ENCODE measurements at places on chromosomes 12 and 14.

DNA sequence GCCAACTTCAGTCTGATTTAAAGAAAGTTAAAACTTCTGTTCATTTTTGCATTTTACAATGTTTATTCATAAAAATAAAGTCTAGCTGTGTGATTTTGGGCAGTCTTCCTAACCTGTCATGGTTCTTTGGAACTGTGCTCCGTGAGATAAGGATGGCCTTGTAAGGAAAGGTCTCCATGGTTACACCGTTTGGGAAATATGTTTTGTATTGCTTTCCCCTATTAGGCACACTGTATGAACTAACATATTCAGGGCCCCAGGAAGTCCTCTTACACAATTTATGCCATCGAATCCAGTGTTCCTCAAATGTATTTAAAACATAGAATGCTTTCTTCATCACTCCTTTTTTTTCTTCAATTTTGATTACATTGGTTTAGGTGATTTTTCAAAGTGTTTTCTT lies 54.5 kb downstream of the APAF1 start:
- peak; percentile 89 for DNase-seq

DNA sequence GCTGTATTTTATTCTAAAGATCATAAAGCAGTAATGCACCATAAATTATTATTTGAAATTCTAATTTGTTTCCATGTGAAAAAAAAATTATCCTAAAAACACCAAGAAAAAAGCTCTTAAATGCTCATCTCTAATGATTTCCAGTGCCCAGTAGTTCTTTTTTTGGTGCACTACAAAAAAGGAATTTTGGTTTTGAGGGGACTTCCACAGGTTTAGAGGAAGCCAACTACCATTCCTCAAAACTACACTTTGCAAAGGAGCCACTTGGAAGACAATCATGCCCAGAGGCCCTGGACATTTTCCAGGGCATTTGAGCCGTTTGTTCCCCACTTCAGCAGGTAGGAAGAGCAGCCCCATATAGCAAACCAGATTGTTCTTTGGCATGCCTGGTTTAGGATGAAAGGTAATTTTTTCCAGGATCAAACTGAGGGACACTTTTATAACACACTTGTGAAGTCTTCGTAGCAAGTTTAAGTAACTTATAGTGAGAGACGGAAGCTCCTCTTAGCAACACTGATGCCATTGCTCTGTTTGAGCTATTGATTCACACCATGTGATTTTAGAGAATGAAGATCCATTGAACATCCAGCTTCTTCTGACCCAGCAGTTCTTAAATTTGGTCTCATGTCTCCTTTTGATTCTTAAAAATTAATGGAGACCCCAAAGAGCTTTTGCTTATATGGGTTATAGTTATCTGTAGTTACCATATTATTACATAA lies 187.9 kb downstream of the ETV6 start:
- DNase-seq: peak; percentile 52

- DNase-seq: no peak
Observed at GRCh38 chr12:106801167-106801708, 26.8 kb downstream of the RIC8B start.

GRCh38 chr12:50302686-50303085 lies 19.4 kb upstream of the LIMA1 start:
- no peak for DNase-seq

DNA sequence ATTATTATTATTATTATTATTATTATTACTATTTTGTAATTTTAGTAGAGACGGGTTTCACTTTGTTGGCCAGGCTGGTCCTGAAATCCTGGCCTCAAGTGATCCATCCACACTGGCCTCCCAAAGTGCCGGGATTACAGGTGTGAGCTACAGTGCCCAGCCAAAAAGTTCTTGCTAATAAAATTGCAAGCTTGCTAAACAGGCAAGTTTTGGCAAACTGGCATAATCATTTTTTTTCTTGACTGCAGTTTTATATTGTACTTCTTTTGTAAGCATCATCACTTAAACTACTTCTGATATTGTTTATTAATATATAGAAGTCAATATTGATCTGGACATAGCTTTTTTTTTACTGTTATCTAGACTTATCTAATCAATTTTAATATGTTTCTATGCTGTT lies 536.4 kb downstream of the LRFN5 start:
- no peak for DNase-seq

- no peak for DNase-seq
Observed at GRCh38 chr14:96752125-96752524, 45.1 kb upstream of the VRK1 start.

DNA sequence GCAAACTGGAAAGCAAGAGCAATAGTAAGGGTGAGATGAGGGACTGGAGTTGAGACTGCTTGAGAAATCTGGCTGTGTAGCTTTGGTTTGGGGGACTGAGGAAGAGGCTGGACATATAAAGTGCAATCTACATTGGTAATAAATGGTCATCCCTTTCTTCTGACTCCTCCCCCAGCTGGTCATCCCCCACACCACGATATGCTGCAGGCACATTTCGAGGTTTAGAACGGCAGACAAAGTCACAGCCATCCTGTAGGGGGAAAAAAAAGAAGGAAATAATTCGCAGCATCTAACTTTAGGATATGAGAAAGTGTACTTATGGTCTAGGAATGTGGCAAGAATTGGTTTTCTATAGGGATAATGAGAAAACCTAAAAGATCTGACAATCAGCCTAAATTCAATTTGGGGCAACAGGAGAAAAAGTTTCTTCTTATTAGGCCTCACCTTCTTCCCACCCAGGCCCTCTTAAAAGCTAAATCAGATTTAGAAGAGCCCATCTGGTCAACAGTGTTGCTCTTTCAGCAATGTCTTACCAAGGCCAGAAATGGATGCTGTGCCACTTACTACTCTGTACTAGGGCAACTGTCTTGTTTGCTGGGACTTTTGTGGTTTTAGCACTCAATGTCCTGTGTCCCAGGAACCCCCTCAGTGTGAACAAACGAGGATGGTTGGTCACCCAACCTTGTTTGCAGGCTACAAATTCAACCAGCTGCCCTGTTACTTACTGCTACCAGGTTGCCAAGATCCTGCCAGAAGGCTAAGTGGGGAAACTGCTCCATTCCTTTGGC lies 7.6 kb downstream of the M6PR start:
- DNase-seq: no peak

DNA sequence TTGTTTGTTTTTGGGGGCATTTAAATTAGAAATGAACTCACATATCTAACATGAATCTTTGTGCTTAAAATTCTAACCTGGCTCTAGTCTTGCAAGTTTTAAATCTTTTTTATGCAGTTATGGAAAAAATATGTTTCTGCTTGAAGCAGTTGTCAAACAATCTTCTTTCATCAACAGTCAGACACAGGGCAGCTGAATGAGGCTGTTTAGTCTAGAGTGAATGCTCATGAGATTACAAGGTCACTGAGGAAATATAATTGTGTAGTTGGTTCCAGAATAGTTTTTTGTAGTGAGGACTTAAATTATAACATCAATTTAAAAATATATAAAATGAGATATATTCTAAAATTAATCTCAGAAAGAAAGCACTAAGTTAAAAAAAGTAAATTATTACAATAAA lies 76.5 kb downstream of the TRMT5 start:
- no peak for DNase-seq

- DNase-seq: no peak
Observed at GRCh38 chr12:89539426-89540223, 13.8 kb upstream of the POC1B start.

DNA sequence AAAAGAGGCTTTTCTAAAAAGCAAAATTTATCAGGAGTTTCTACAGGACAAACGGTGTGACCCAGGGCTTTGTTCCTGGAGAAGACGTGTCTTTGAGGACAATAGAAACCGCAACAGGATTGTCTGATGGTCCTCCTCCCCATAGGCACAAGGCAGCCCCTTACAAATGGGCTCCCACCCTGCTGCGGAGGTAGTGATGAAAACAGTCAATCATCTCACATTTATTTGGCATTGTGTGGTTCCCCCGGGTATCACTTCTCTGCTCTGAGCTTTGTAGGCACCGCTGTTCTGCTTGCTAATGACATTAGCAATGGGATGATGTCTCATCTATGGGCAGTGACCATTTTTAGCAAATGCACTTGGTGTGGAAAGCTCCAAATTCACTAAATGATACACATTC lies 155.5 kb upstream of the TMPO start:
- DNase-seq: no peak

DNA sequence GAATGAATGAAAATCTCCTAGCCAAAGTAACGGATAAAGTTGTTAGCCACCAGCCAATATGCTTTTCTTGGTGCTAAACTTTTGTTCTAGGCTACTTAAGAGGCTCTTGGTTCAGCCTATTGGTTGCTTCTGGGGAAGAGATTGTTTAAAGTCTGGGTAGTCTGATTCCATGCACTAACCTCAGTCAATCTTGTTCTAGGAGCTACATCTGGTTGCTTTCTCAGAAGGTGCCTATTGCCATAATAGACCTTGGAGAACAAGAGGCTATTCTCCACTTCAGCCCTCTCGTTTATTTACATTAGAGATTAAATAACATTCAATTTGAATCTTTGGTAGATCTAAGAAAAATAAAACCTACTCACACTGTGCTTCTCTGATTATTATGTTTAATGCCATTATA lies 40.8 kb upstream of the OTOGL start:
- DNase-seq: peak; percentile 37

- no peak for DNase-seq
Observed at GRCh38 chr14:76855066-76855465, 28.9 kb downstream of the LRRC74A start.

DNA sequence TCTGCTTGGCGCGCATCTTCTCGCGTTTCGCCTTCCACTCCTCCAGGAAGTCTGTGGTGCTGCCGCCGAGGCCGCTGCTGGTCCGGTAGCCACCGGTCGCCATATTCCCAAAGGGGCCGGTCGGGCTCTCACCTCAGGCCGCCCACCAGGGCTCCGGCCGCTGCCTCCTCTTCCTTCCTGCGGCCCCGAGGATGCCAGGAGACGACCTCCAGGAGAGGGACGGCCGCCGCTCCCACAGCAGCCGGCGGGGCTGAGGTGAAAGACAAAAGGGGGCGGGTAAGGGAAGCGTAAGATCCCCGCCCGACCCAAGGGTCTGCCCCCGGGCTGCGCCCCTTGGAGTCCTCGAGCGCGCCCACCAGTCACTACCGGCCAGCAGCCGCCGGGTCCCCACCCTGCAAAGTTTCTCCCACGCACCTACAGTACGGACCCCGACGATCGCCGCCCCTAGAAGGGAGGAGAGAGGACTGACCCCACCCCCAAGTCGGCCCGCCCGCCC lies 574 bp downstream of the PAWR start:
- DNase-seq: peak; percentile 71

- DNase-seq: no peak
Observed at GRCh38 chr12:30357766-30358490, 337.7 kb downstream of the IPO8 start.

- DNase-seq: no peak
Observed at GRCh38 chr14:68516342-68516741, 276.5 kb downstream of the ZFP36L1 start.

- DNase-seq: no peak
Observed at GRCh38 chr14:102530828-102531478, 21.4 kb upstream of the ANKRD9 start.

DNA sequence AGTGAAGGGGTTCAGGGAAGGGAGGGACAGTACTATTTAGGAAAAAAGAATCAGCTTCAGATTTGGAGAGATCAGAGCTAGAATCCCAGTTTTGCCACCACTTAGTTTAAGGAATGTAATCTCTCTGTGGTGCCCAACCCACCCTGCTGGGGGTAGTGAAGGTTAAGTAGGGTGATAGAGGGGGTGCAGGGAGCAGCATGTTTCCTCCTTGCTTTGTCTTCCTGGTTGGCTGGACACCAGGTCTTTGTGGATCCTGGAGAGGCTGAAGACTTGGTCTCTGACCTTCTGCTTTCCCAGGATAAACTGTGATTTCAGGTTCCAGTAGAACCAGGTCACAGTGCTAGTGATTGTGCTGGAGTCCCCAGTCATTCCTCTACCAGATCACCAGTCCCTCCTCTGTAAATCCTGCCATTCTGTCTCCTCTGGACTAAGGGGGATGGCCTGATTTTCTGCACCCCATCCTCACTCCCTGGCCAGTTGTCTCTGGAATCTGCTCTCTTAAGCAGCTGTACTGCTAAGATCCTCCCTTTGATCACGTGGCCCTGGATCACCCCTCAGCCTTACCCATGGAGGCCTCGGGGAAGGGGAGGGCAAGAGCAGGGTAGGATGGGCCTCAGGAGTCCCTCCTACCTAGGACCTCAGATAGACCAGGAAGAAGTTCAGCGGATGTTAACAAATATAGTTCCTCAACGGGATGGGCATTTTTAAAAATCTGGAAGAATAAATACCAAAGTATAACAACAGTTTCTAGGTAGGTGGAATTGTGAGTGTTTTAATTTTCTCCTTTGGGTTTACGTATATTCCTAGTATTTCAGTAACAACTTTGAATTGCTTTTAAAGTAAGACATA lies 3.1 kb downstream of the MAP3K12 start:
- no peak for DNase-seq

DNA sequence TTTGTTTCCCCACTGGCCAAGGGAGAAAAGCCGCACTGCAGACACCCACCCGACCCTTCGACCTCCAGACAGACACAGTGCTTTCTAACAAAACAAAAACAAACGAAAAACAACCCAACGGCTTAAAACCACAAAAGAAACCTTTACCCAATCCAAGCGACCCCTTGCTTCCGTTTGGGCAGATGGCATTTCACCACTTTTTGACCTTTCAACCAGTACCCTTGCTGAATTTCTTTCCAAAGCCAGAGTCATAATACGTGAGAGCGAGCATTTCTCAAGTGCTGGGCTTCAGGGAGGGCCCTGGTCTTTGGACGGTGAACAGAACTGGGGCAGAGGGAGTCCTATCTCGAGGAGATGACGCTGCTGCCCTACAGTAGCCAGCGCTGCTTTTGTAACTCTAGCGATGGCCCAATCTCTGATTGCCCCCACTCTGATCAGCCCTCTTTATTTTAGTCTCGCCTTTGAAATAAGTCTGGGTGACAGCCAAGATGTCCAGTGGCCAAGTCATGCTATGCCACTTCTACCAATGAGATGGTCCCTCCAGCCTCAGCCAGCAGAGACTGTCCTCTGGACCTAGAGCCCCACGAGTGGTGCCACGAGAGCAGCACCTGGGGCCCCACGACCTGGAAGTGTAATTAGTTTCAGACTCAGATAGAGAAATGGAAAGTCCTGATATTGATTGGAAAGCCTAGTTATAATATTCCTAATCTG lies 21.9 kb upstream of the ADIPOR2 start:
- DNase-seq: no peak

DNA sequence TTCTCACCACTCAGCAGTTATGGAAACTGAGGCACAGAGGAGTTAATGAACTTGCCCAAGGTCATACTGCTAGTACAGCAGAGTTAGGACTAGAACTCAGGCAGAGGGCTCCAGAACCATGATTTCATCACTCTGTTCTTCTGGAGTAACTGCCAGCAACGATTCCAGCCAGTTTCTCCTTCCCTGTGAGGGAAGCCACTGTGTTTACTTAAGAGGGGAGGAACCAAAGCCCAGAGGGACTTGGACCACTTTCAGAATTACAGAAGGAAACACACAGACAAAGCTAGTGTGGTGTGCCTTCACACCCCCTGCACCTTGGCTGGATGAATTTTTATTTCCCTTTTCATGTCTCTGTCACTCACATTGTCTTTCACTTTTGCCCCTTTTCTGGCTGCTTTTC lies 398.2 kb downstream of the DPF3 start:
- DNase-seq: no peak
